HuH-7.5 (cell line): ENCODE measurements at places on chromosomes 7 and 10.

- no peak for DNase-seq
Observed at GRCh38 chr7:70458745-70459144, 673.2 kb upstream of the GALNT17 start.

DNA sequence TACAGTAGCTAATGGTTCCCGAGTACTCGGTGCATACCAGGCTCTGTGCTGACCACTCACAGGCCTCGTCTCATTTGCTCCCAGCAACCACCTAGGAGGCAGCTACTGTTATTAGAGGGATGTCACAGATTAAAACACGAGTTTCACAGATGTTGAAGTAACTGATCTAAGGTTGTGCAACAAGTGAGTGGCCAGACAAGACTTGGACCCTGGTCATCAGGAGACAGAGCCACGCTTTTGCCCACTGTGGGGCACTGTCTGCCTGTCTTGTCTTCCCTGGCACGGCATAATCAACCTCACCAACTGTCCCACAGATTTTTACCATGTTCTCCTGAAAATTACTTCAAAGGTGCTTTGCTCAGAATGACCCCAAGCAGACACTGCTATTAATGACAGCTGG is 111.6 kb upstream of the HABP2 start:
- DNase-seq: no peak

GRCh38 chr7:106022193-106022821 is 59.2 kb downstream of the CDHR3 start:
- DNase-seq: no peak

DNA sequence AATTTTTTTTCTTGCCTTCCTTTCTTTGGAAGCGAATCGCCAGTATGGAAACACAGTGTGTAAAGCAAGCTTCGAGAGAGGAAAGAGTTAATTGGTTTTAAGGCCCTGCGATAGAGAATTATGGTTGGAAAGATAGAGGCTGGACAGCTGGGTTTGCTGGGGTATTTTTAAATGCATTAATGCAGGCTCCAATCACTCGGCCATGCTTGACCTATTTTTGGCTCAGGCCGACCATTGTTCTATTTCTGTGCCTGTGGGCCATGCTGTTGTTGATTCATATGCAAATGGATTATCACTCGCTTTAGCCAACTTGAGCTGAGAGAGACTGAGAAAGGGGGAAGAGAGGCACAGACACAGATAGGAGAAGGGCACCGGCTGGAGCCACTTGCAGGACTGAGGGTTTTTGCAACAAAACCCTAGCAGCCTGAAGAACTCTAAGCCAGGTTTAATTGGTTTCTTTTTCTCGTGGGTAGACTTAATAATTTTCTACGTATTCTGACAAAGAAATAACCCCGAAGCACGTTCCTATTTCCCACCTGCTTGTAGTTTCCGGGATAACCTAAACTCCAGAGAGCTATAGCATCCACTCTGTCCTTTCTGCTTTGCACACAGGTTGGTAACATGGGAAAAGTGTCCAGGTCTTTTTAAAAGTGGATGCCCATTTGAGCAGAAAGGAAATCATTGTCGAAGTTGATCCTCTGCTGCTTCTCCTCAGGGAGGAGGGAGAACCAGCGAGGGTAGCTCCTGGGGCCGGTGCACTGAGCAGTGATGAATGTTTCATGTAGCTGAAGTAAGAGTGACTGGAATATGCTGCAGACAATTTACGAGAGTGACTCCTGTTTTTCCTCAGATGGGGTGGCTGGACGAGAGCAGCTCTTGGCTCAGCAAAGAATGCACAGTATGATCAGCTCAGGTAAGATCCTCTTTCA is at the start of gene HDAC9:
Gene HDAC9, plus strand, starts transcription at position 338 of the 929 bp plus-strand sequence. Its CDS starts 554 bp downstream, at position 892.
- DNase-seq: no peak

GRCh38 chr7:156612930-156613329 is 27.6 kb upstream of the RNF32 start:
- no peak for DNase-seq

GRCh38 chr10:45096001-45096400 is 95.3 kb downstream of the ZNF22 start:
- no peak for DNase-seq

GRCh38 chr10:77638321-77639101 is 903 bp upstream of the KCNMA1 start:
- no peak for DNase-seq

- no peak for DNase-seq
Observed at GRCh38 chr10:30803892-30804322, 174.4 kb upstream of the LYZL2 start.
